ENCODE measurements at places on chromosomes 3 and 15. TPM values are rescaled to one million over a fixed set of nuclear protein-coding genes. Genes with fewer than 3 reads are reported as not detected.

DNA sequence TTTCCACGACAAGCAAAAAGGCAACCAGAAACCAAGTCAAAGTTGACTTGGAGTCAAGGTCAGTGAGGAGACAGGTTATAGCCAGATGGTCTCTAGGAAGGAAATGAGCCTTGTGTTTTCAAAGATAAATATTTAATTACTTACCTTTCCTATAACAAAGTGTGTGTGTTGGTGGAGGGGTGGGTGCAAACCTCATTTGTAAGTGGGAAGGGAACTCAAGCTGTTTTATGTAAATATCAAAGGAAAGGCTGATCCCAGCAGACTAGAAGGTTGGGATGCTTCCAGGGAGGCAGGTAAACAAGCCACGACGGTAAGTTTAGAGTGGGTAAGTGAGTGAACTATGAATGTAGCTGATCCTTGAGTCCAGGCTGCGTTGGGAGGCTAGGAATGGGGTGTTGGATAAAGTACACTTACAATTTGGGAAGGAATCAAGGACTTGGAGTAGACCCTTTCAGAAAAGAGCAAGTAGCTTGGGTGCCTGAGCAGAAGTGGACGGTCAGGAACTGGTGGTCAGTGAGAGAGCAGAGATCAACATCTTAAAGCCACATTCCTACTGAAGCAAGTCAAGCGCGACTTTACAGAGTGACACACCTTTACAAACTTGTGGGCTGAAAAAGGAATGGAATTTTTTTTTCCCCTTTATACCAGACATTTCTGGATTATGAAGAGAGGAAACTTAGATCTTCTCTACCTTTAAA, 82.0 kb upstream of the TBL1XR1 start:
- DNase-seq: peak; percentile 34

DNA sequence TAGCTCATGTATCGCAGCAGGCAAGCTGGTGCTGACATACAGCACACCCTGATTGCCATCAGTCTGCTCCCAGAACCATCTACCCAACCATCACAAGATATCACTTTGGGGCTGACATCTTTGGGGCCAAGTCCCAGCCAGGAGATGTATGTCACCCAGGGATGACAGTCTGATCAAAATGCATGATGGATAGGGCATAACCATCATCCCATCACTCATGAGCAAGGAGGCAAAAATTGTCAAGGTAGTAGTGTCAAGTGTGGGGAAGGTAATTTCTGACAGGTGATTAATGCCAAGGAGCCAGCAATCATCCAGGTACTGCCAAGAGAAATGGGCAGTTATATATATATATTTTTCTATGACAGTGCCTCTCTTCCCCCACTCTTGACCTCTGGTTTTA, 277.4 kb downstream of the WDR72 start:
- no peak for DNase-seq

DNA sequence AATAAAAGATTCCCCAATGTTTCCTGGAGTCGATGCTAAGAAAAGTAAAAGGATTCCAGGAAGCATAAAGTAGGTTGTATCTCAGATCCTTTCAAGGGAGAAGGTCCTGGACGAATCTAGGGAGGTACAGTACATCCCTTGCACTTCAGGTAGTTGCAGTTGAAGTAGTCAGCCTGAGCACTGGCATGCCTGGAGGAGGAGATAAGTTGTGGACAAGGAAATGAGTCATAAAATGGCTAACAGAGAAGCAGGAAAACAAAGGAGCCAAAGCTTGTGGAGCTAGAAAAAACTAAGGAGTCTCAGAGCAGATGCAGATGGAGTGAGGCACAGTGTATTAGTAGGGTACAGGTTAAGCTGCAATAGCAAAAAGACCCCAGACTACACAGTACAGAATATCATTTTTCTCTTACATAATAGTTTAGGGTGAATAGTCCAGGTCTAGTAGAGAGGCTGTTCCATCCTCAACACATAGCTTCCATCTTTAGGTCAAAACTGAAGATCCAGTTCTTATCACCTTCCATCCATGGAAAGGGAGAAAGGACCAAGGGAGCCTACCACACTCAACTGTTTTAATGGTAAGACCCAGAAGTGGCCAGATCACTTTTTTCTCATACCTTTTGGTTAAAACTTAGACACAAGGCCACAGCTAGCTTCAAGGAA, 41.3 kb downstream of the COL6A5 start:
- no peak for DNase-seq

DNA sequence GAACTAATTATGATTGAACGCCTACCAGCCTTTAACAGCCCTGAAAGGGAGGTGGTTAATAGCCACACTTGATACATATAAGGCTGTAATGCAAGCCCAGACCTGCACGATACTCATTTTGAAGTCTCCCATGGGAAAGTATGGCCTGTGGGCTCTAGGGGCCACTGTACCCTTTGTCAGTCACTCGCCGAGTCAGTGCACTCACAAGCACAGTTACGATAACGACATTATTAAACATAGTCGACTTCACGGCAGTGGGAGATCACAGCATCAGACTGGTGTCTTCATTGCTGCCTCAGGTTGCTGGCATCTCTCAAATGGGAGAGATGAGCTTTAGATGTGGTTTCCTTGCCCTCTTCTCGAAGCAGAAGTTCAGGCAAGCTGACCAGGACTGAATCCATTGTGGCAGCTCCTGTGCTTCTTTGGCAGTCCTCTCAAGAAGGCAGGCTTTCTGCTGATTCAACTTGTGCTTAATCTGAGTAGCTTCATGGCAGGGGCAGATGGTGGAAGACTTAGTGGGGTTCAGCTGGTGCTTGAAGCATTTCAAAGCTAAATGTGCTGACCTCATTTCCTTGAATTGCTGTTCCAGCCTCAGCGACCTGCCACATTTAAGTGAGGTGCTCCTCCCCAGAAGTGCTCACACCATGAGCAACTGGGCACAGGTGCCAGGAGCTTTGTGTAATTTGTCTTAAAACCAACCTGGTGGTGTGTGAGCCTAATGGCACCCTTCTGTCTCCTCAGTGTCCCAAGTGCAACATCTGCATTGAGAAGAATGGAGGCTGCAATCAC, 15.8 kb upstream of the P4HTM start:
- no peak for DNase-seq

GRCh38 chr3:159627634-159628033, 361.0 kb upstream of the IL12A start:
- no peak for DNase-seq

GABRG3 gene
- total RNA-seq: 0.50 TPM

ITIH4 gene
- 1.4 TPM for total RNA-seq

INKA1 gene
- 4.0 TPM for total RNA-seq

REC114 gene
- total RNA-seq: not detected

TMEM40 gene
- 0.14 TPM for total RNA-seq

SLC12A1 gene
- total RNA-seq: 0.19 TPM

PSMD6 gene
- 108 TPM for total RNA-seq

CHMP2B gene
- 45.1 TPM for total RNA-seq

All from GM23338 (cell line).